ENCODE measurements at places on chromosomes 16 and 17.

GRCh38 chr16:70648606-70649005 lies 2.2 kb downstream of the IL34 start:
- no peak for DNase-seq

DNA sequence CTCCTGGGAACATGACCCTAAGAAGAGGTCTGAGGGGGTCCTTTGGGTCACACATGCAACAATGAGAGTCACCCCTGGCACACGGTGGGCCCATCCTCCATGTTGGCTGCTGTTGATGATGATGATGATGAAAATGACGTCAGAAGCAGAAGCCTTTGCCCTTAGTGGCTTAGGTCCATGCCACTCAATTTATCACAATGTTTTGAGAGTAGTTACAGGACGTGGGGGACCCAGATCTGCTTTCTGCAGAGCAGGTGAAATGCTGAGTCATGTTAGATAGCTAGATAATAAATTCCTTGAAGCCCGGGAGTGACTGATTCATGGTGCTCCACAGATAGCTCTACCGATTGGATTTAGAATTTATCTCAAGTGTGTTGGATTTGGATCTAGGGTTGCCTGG lies 53.9 kb downstream of the VPS35L start:
- no peak for DNase-seq

GRCh38 chr16:23436951-23437350 lies 16.0 kb downstream of the COG7 start:
- no peak for DNase-seq

- no peak for DNase-seq
These were observed 37.8 kb downstream of the YPEL2 start for GRCh38 chr17:59369031-59369975.

DNA sequence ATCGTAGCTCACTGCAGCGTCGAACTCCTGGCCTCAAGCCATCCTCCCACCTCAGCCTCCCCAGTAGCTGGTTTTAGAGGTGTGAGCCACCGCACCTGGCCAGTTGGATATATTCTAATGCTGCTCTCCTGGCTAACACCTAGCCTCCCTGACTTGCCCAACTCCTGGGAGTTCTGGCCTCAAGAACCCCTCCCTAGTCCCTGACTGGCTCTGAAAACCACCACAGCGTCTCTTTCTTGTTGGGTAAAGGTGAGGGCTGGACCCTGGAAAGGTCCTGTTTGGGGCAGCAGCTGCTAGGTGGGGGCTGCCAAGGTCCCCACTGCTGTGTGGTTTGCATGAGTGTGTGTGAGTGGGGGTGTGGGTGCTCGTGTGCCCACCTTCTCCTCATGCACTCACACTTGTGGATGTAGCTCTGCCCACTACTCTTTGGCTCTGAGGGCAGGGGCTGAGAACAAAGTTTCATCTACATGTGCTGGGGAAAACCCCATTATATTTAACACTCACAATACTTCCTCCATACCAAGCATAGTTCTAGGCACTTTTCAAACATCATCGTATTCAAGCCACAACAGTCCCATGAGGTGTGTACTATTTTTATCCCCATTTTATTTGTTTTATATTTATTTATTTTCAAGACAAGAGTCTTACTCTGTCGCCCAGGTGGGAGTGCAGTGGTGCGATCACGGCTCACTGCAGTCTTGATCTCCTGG lies 7.1 kb upstream of the SPNS3 start:
- DNase-seq, result no peak

DNA sequence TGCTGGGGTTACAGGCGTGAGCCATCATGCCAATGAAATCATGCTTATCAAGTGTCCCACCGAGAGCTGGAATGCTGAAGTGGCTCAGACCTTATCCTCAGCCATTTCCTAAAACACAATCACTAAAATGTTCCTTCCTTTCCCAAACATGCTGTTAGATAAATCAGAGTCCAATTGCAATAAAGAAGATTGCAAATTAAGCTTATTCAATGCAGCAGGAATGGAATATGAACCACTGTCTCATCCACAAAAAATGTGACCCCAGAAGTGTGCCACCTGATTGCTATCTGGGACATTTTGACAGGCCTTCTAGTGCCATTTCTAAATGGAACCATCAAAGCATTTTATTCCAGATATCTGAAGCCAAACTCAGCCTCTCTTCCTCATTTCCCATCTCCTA lies 205.5 kb upstream of the CDH11 start:
- DNase-seq, result no peak

GRCh38 chr17:75535119-75535537 lies 9.6 kb downstream of the LLGL2 start:
- no peak for DNase-seq

GRCh38 chr17:32568705-32569104 lies 81.9 kb downstream of the CDK5R1 start:
- DNase-seq, result no peak

GRCh38 chr16:35176449-35176848 lies 1717.0 kb downstream of the TP53TG3F start:
- DNase-seq, result no peak

DNA sequence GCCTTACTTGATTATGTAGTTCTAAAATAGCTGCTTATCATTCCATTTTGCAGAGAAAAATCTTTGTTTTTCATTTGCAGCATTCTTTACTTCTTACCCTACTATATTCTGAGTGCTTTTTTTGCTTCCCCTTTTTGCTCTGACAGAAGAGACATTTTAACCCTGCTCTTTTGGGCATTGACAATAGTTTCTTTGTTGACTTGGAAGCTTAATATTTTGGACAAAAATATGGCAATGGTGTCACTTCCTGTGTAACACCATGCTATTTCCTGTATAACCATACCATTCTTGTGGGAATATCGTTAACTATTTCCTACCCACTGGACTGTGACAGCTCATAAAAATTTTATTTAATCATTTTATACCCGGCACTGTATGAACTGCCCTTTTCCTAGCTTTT lies 747.1 kb downstream of the CDH8 start:
- no peak for DNase-seq

DNA sequence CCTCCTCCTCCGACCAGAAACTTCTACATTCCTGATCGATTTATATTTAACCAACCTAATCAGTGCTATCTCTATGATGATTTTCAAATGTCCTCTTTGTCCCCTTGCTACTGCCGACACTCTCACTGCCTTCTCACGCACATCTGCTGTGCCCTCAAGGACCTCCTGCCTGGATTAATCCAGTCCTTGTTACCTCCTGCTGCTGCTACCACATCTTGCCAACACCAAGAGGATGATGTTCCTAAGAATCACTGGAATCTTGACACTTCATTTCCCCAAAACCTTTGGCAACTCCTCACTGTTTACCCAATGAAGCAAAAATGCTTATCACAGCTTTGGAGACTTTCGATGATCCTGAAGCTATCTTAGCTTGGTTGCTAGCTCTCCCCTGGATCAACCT lies 287.3 kb upstream of the AXIN2 start:
- no peak for DNase-seq

DNA sequence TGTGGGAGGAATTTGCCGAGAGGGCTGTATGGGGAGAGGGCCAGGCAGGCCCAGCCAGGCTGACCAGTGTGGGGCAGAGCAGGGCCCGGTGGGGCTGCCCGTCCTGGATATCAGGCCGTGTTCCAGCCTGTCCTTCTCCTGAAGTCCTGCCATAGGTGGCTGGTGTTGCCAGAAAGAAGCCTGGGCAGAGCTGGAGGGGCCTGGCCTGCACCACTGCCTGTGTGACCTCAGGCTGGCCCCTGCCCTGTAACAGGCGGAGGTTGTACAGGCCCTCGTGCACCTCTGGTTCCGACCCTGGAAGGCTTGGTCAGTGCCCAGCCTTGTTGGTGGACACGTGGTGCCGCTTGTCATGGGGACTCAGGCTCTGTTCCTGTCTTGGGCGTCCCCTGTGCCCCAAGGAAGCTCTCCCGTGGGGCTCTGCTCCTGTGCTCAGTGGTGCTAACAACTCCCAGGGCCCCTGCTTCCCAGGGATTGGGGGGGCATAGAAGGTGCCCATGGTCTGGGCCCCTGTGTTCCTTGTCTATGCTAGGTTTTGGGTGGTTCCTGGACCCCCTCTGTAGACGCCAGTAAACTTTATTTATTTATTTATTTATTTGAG lies 33.3 kb downstream of the ADCY7 start:
- DNase-seq, result no peak

DNA sequence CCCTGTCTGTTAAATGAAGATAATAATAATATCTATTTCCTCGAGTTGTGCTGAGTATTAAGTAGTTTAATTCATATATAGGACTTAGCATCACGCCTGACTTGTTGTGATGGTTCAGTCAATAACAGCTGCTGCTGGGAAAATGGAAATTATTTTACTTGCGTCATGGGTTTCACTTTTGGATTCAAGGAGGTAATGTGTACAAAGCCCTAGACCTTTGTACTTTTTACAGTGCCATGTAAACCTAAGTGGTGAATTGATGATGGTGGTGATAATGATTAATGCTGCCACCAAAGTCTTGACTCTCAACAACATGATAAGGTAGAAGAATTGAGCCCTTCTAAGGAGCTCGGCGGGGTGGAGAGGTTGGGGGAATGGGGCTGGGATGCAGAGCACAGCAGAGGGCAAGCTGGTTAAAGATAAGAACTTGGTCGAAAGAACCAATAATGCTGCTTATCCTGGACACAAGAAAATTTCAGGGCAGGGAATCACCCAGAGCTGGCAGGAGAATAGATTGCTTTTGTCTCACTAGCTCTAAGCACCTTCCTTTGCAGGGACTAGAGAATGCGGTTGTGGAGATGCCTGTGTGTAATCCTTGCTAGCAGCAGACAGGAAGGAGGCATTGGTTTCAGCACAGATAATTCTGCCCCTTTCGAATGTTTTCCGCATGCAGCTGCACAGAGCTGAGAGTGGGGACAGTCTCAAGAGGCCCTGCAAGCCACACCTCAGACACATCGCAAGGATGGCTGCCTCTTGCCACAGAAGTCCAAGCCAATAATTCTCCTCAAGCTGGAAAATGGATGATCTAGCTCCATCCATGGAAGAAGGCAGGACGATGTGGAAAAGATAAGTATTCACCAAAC lies 187.1 kb downstream of the TMEM114 start:
- no peak for DNase-seq

GRCh38 chr17:27807567-27808470 lies 7.5 kb upstream of the NOS2 start:
- DNase-seq, result no peak
